ENCODE measurements at places on chromosomes 6 and 20. TPM values are rescaled to one million over a fixed set of nuclear protein-coding genes. Genes with fewer than 3 reads are reported as not detected.

GRCh38 chr6:132063204-132063603, 112.0 kb upstream of the CCN2 start:
- H3K27ac ChIP-seq = peak overlapping the region; percentile 90
- H3K36me3 ChIP-seq = peaks cover 6% of the 10 kb centered on the region
- H3K27me3 ChIP-seq = no peaks in the 10 kb centered on the region
- H3K4me1 ChIP-seq = peaks cover 60% of the 10 kb centered on the region
- no peak for DNase-seq

The SPATS1 gene
- total RNA-seq = not detected

GRCh38 chr20:6140947-6141346, 18.1 kb upstream of the FERMT1 start:
- peak; percentile 3 for DNase-seq
- H3K36me3 ChIP-seq = no peaks in the 10 kb centered on the region
- H3K4me3 ChIP-seq = no peak overlapping the region
- H3K27me3 ChIP-seq = peaks cover 27% of the 10 kb centered on the region

DNA sequence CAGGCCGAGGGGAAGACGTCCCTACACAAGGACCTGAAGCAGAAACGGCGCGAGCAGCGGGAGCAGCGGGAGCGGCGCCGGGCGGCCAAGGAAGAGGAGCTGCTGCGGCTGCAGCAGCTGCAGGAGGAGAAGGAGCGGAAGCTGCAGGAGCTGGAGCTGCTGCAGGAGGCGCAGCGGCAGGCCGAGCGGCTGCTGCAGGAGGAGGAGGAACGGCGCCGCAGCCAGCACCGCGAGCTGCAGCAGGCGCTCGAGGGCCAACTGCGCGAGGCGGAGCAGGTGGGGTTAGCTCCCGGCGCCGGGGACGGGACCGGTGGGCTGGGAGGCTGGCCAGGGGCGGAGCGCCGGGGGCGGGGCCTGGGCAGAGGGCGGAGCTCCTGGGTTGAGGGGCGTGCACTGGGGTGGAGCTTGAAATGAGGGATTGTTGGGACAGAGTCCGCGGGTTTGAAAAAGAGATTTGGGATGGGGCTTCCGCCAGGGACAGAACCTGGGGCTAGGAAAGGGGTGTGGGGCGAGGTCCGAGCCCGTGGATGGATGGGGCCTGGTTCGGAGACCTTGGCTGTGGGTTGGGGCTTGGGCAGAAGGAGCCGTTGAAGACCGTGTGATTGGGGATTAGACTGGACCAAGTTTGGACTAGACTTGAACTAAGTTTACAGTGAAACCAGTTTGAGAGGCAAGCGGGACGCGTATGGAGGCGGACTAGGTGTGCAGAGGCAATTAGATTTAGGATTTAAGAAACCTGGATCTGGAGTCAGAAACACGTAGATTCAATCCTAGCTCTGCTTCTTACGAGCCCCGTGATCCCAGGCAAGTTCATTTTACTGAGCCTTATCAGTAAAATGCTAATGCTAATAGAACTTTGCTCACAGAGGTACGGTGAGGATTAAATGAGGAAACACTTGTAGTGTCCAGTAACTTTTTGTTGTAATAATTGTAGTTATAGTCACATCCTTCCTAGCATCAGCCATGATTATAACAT, 20.9 kb downstream of the DEF6 start:
- peak overlapping the region; percentile 34 for H3K27ac ChIP-seq
- DNase-seq = peak; percentile 98
- peaks cover 17% of the 10 kb centered on the region for H3K36me3 ChIP-seq

GRCh38 chr20:37262505-37262904, 891 bp upstream of the GHRH start:
- H3K27ac ChIP-seq = no peak overlapping the region
- peaks cover 10% of the 10 kb centered on the region for H3K4me1 ChIP-seq
- H3K36me3 ChIP-seq = no peaks in the 10 kb centered on the region
- peaks cover 67% of the 10 kb centered on the region for H3K27me3 ChIP-seq
- no peak for DNase-seq

- no peak for DNase-seq
- no peak overlapping the region for H3K27ac ChIP-seq
- no peaks in the 10 kb centered on the region for H3K36me3 ChIP-seq
- no peak overlapping the region for H3K4me3 ChIP-seq
- H3K4me1 ChIP-seq = no peaks in the 10 kb centered on the region
These were observed 70.8 kb upstream of the IPCEF1 start for GRCh38 chr6:154427446-154427845.

The OPN5 gene
- not detected for total RNA-seq

- H3K27me3 ChIP-seq = no peaks in the 10 kb centered on the region
- H3K4me3 ChIP-seq = no peak overlapping the region
- no peak overlapping the region for H3K27ac ChIP-seq
- peaks cover 18% of the 10 kb centered on the region for H3K36me3 ChIP-seq
- DNase-seq = no peak
These were observed 4.2 kb downstream of the TPD52L1 start for GRCh38 chr6:125157725-125158124.

DNA sequence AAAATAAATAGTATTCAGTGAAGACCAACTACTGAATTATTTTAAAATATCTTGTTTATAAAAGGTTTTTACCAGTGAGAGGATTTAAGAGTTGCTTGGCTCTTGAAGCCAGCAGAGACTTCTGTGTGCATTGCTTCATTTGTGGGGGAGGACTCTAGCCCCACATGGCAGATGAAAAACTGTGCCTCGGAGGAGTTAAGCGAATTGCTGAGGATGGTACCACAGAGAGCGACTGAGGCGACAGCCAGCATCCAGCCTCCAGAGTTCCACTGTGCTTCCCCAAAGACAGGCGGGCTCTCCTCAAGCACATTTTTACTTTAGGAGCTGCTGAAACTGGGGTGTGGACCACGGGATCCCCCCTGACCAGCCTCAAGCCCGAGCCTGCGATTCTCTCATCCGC, 80.7 kb downstream of the THBS2 start:
- DNase-seq = no peak
- peaks cover 34% of the 10 kb centered on the region for H3K4me1 ChIP-seq
- H3K4me3 ChIP-seq = no peak overlapping the region
- no peaks in the 10 kb centered on the region for H3K27me3 ChIP-seq
- H3K27ac ChIP-seq = no peak overlapping the region

The SEMG1 gene
- 0.21 TPM for total RNA-seq

DNA sequence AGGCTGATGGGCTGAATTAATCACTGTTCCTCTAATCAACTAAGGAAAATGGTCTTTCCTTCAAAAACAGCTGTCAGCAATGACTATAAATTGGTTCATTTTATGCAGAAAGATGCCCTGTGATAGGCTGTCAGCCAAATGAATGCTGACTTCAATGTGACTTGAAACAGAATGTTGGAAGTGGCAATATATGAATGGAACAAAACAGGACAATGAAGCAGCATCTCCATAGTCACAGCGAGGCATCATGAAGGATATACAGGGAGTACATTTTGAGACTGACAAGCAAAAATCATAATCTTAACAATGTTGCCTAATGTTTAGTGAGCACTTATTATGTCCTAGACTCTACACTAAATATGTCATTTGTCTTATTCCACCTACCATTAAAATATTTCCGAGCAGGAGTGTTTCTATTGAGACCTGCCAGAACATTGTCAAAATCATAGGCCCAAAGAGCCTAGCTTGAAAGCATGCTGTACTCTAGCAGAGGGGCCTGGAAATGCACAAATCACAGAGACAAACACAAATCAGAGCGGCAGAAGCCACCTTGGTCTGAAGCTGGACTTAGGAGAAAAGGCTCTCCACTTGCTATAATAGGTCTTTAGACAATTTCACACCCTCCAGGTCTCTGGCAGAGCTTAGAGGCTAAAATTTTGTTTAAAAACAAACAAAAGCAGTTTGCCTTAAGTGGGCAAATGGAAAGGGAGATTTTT, 63.3 kb downstream of the FAM50B start:
- H3K27me3 ChIP-seq = no peaks in the 10 kb centered on the region
- DNase-seq = no peak
- peaks cover 10% of the 10 kb centered on the region for H3K36me3 ChIP-seq
- H3K27ac ChIP-seq = peak overlapping the region; percentile 77
- H3K4me1 ChIP-seq = peaks cover 46% of the 10 kb centered on the region

- H3K4me3 ChIP-seq = no peak overlapping the region
- no peaks in the 10 kb centered on the region for H3K27me3 ChIP-seq
- H3K36me3 ChIP-seq = no peaks in the 10 kb centered on the region
- H3K27ac ChIP-seq = no peak overlapping the region
These were observed 78.8 kb downstream of the CDS2 start for GRCh38 chr20:5205348-5206210.

The CDS2 gene
- 25.7 TPM for total RNA-seq

DNA sequence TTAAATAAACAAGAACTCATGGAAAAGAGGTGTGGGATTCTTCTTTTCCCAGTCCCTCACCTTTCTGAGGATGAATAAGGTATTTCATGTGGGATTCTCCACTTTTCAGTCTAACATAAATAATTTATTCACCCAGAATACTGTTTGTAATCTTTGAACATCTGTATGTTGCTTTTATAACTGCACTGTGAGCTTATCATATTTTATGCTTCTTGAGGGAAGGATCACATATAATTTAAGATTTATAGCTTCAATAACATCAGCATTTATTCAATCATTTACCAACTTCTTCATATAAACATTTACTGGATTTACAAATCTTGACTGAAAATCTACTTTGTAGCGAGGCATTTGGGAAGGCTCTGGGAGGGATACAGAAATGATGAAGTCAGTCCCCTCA, 154.2 kb upstream of the KCNK16 start:
- no peak for DNase-seq
- no peak overlapping the region for H3K27ac ChIP-seq
- H3K36me3 ChIP-seq = no peaks in the 10 kb centered on the region
- peaks cover 25% of the 10 kb centered on the region for H3K27me3 ChIP-seq
- H3K4me1 ChIP-seq = no peaks in the 10 kb centered on the region
- no peak overlapping the region for H3K4me3 ChIP-seq

DNA sequence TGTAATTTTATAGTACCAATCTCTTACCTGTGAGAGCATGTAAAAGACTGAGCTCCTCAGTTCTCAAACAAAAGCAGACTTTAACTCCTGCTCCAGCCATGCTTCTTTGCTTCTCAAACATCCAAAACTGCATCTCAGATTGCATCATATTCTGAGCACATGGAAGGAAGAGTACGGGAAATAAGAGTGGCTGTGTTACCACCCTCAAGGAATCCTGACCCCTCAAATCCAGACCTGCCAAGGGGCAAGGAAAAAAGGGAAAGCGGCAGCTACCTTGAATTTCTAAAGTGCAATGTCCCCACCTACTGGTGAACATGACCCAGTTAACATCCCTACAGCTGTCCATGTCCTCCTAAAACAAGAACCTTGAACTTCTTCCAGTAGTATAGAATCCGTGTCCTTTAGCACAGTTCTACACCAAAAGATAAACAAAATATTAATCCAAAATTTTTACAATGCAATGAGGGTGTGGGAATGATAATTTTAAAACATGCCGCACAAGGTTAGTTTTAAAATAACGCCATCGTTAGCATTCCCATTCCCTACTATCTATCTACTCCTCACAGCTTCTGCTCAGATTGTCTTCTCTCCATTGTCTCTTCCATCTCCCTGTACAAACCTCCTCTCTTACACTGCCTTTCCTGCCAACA, 34.1 kb upstream of the HLA-DQB1 start:
- no peak overlapping the region for H3K4me3 ChIP-seq
- DNase-seq = peak; percentile 69
- no peak overlapping the region for H3K27ac ChIP-seq
- H3K4me1 ChIP-seq = peaks cover 8% of the 10 kb centered on the region

DNA sequence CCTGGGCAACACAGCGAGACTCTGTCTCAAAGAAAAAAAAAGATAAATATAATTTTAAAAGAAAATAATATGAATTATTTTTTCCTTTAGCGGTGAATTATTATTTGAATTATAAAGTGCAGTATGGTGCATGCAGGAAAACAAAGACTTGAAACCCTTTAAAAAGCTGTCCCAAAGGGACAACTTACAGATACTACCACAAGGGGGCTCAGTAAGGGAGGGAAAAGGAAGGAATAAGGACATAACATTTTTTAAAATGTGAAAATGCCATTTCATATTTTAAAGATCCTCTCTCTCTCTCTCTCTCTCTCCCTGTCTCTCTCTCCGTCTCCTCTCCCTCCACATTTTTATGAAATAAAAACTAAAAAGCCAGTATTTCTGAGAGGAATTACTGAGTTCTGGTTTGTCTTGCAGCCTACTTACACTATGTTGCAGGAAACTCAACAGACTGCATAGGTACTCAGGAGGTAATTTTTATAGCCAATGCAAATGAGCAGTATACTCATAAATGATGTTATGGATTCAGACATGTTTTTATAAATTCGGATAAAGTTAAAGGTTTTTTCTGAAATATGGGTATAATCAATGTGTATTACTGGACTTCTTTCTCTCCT, 455.0 kb upstream of the GJE1 start:
- no peaks in the 10 kb centered on the region for H3K27me3 ChIP-seq
- H3K36me3 ChIP-seq = no peaks in the 10 kb centered on the region
- DNase-seq = peak; percentile 8
- H3K27ac ChIP-seq = no peak overlapping the region
- peaks cover 8% of the 10 kb centered on the region for H3K4me1 ChIP-seq
- no peak overlapping the region for H3K4me3 ChIP-seq

The CST5 gene
- total RNA-seq = not detected

DNA sequence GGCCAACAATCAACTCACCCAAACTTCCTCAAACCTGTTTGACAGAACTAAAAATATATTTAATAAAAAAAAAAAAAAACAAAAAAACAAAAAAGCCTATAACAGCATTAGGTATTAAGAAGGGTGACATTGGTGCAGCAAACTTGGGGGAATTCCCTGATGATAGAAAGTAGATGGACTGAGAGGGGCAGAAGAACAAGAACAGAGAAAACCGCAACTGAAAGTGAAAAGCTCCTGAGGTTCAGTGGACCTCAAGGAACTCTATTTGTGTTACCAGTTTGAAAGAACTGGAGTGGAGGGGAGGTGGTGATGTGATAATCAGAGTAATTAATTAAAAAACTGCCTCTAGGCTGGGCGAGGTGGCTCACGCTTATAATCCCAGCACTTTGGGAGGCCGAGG, 53.8 kb downstream of the MACROD2 start:
- DNase-seq = no peak
- no peaks in the 10 kb centered on the region for H3K27me3 ChIP-seq
- H3K36me3 ChIP-seq = no peaks in the 10 kb centered on the region
- H3K4me1 ChIP-seq = no peaks in the 10 kb centered on the region

- peaks cover 19% of the 10 kb centered on the region for H3K4me1 ChIP-seq
- H3K27me3 ChIP-seq = peaks cover 90% of the 10 kb centered on the region
- DNase-seq = no peak
- H3K27ac ChIP-seq = no peak overlapping the region
- H3K36me3 ChIP-seq = no peaks in the 10 kb centered on the region
These were observed 287.9 kb downstream of the CDC5L start for GRCh38 chr6:44675449-44675848.

The MAFB gene
- total RNA-seq = 0.17 TPM

The BPIFA1 gene
- total RNA-seq = not detected

- H3K36me3 ChIP-seq = no peaks in the 10 kb centered on the region
- H3K4me3 ChIP-seq = no peak overlapping the region
- H3K4me1 ChIP-seq = no peaks in the 10 kb centered on the region
- H3K27ac ChIP-seq = no peak overlapping the region
These were observed 108.4 kb upstream of the SLC22A23 start for GRCh38 chr6:3565291-3565690.

- no peak overlapping the region for H3K27ac ChIP-seq
- no peak for DNase-seq
- H3K27me3 ChIP-seq = no peaks in the 10 kb centered on the region
- H3K4me1 ChIP-seq = no peaks in the 10 kb centered on the region
- H3K4me3 ChIP-seq = no peak overlapping the region
- H3K36me3 ChIP-seq = no peaks in the 10 kb centered on the region
These were observed 13.3 kb downstream of the SLA2 start for GRCh38 chr20:36632487-36633284.

GRCh38 chr20:48115502-48115901, 330.2 kb upstream of the SULF2 start:
- DNase-seq = no peak
- H3K4me3 ChIP-seq = no peak overlapping the region
- peaks cover 23% of the 10 kb centered on the region for H3K27me3 ChIP-seq
- no peaks in the 10 kb centered on the region for H3K4me1 ChIP-seq

The DEFB132 gene
- total RNA-seq = not detected
